ENCODE measurements at places on chromosomes 5 and 9. TPM values are rescaled to one million over a fixed set of nuclear protein-coding genes. Genes with fewer than 3 reads are reported as not detected.
A peak's percentile ranks its signal among the peaks of the same experiment; 100 is the strongest.

DNA sequence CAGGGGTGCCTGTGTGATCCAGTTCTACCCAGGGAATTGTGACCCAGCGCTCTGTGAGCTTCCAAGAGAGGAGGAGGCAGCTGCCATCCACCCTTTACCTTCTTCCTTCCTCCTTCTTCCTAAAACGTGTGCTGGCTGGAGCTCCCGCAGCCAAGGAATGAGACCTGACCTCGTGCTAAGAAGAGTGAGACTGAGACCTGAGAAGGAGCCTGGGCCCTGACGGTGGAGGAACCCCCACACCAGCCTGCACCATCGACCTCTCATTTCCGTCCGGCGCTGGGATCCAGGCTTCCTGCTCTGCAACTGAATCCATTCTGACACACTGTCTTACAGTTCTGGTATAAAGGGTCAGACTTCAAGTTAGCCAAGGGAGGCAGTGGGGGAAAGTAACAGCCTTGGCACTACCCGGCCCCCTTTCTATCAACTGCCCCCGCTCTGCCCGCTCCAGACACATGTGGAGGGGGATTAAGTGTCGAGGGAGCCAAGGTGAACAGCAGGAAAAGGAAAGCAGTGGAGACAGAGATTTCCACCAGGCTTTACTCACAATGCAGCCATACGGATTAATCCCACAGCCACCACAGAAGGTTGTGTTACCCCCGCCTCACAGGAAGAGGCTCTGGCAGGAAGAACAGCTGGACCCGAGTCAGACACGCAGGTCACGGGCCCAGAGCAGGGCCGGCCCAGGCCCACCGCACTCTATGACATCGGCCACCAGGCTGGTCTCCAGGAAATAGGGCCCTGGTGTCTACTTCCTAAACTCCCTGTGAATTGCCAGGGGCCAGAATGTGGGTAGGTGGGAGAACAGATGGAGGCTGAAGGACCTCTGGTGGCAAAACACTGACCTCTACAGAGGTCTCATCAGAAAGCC lies 15.8 kb downstream of the MGAT1 start:
- no peak overlapping the region for H3K27ac ChIP-seq
- H3K4me1 ChIP-seq = no peaks in the 10 kb centered on the region
- H3K4me3 ChIP-seq = no peak overlapping the region
- no peak for DNase-seq
- H3K36me3 ChIP-seq = peaks cover 28% of the 10 kb centered on the region

DNA sequence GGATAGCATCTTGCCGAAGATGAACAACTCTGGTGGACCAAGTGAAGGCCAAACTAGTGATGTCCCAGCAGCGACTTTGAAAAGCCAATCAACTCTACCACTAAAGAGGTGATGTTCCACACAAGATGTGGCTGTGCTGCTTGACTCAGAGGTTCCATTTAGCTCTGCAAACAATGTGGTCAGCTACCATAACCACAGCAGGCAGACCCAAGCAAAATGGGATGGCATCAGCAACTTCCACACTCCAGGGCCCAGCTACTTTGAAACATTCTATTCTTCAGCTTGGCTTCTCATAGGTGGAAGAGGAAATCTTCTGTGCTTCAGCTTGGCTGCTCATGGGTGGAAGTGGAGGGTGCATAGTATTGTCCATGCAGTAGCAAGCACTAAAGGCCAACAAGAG lies 70.5 kb downstream of the IRX2 start:
- no peaks in the 10 kb centered on the region for H3K36me3 ChIP-seq
- DNase-seq = no peak
- no peaks in the 10 kb centered on the region for H3K27me3 ChIP-seq
- H3K4me1 ChIP-seq = no peaks in the 10 kb centered on the region
- no peak overlapping the region for H3K4me3 ChIP-seq

- H3K36me3 ChIP-seq = no peaks in the 10 kb centered on the region
- DNase-seq = no peak
- H3K27ac ChIP-seq = no peak overlapping the region
- H3K27me3 ChIP-seq = peaks cover 2% of the 10 kb centered on the region
- H3K4me3 ChIP-seq = no peak overlapping the region
Measured at GRCh38 chr5:115718927-115719326, 93.1 kb upstream of the TMED7 start.

- DNase-seq = no peak
- H3K4me3 ChIP-seq = no peak overlapping the region
- H3K27me3 ChIP-seq = no peaks in the 10 kb centered on the region
- H3K4me1 ChIP-seq = peaks cover 2% of the 10 kb centered on the region
- no peak overlapping the region for H3K27ac ChIP-seq
Measured at GRCh38 chr5:116370149-116370548, 204.5 kb downstream of the SEMA6A start.

DNA sequence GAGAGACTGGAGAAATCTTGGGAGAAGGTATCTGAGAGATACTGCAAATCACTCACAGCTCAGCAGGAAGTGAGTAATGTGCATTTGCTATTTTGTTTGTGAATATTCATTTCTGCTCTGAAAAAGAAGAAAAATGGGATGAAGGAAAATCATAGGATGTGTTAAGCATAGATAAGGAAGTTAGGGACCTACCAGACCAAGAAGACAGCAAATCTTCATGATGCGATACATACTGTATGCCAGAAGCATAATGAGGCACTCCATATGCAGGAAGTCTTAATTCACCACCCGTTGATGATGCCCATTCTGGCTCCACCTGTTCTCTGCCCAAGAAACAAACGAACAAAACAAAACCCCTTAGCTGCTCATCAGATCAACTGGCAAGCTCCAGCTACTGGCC lies 6.1 kb upstream of the DAPK1 start:
- peaks cover 7% of the 10 kb centered on the region for H3K27me3 ChIP-seq
- no peaks in the 10 kb centered on the region for H3K4me1 ChIP-seq
- DNase-seq = no peak
- no peaks in the 10 kb centered on the region for H3K36me3 ChIP-seq

DNA sequence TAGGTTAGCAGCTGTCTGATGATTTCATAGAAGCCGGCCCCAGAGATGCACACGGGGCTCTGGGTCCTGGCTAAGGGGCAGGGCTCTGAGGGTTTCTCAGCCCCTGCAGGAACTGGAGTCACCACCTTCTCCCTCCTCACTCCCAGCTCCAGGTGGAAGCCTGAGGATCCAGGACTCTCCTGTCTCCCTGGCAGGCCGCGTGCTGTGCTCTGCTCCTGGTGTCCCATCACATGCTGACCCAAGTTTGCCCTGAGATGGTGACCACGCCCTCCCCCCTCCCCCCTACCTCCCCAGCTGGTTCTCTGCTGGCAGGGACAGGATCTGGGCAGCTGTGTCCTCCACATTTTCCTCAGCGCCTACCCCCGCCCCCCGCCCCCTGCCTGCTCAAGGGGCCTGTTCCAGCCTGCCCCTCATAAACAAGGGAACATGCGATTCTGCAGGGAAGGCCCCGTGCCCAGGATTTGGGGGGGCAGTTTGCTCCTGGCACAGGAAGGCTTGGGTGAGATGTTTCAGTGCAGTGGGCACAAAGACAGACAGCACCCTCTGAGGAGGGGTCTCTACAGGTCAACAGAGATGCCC lies 87.4 kb downstream of the PSD2 start:
- no peak overlapping the region for H3K27ac ChIP-seq
- H3K4me3 ChIP-seq = no peak overlapping the region
- DNase-seq = no peak
- no peaks in the 10 kb centered on the region for H3K27me3 ChIP-seq
- H3K36me3 ChIP-seq = no peaks in the 10 kb centered on the region
- no peaks in the 10 kb centered on the region for H3K4me1 ChIP-seq

DNA sequence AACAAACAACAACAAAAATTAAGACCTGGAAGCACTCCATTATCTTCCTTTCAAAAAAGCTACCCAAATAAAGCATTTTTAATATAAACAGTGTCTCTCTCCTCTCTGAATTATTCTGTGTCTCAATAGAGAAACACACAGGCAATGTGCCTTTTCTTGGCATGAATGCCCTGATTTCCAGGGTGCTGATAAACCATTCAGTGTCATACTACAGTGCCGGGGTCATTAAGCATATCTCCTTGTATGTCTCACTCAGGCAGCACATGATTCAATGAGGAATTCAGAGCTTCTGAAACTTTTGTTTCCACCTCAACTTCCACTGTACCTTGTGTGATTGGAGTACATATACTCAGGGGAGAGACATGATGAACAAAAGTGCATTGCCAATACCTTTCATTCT lies 294.0 kb upstream of the SLC24A2 start:
- no peak overlapping the region for H3K27ac ChIP-seq
- H3K4me1 ChIP-seq = no peaks in the 10 kb centered on the region
- no peaks in the 10 kb centered on the region for H3K27me3 ChIP-seq
- H3K36me3 ChIP-seq = no peaks in the 10 kb centered on the region

GRCh38 chr9:6188466-6188865 lies 27.1 kb upstream of the IL33 start:
- H3K4me3 ChIP-seq = no peak overlapping the region
- DNase-seq = no peak
- no peaks in the 10 kb centered on the region for H3K4me1 ChIP-seq
- H3K27ac ChIP-seq = no peak overlapping the region

- no peak overlapping the region for H3K4me3 ChIP-seq
- no peak for DNase-seq
- H3K4me1 ChIP-seq = no peaks in the 10 kb centered on the region
- H3K27ac ChIP-seq = no peak overlapping the region
- no peaks in the 10 kb centered on the region for H3K27me3 ChIP-seq
- H3K36me3 ChIP-seq = no peaks in the 10 kb centered on the region
Measured at GRCh38 chr5:171895081-171895480, 109.5 kb downstream of the SMIM23 start.

GRCh38 chr5:169762338-169763095 lies 125.4 kb downstream of the DOCK2 start:
- no peak for DNase-seq
- no peaks in the 10 kb centered on the region for H3K4me1 ChIP-seq
- H3K27me3 ChIP-seq = no peaks in the 10 kb centered on the region
- no peak overlapping the region for H3K4me3 ChIP-seq

DNA sequence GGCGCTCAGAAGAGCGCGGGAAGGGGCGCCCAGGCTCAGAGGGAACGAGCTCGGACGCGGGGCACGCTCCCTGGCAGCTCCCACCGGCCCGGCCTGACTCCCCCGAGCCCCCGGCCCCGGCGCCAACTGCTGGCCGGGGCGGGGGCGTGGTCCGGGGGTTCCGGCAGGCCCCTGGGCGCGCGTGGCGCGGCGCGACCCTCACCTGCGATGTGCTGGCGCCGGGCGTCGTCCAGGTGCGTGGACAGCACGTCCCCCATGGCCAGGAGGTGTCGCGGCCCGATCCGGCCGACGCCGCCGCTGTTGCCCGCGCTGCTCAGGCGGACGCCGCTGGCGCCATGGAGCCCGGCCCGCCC lies 43.5 kb upstream of the STXBP1 start:
- H3K27me3 ChIP-seq = no peaks in the 10 kb centered on the region
- peak overlapping the region; percentile 38 for H3K4me3 ChIP-seq
- no peak for DNase-seq
- H3K4me1 ChIP-seq = peaks cover 37% of the 10 kb centered on the region
- H3K27ac ChIP-seq = no peak overlapping the region
- H3K36me3 ChIP-seq = no peaks in the 10 kb centered on the region

- no peak for DNase-seq
- no peaks in the 10 kb centered on the region for H3K36me3 ChIP-seq
- no peak overlapping the region for H3K27ac ChIP-seq
- no peak overlapping the region for H3K4me3 ChIP-seq
Measured at GRCh38 chr9:129656795-129657390, 8.6 kb upstream of the PRRX2 start.

DNA sequence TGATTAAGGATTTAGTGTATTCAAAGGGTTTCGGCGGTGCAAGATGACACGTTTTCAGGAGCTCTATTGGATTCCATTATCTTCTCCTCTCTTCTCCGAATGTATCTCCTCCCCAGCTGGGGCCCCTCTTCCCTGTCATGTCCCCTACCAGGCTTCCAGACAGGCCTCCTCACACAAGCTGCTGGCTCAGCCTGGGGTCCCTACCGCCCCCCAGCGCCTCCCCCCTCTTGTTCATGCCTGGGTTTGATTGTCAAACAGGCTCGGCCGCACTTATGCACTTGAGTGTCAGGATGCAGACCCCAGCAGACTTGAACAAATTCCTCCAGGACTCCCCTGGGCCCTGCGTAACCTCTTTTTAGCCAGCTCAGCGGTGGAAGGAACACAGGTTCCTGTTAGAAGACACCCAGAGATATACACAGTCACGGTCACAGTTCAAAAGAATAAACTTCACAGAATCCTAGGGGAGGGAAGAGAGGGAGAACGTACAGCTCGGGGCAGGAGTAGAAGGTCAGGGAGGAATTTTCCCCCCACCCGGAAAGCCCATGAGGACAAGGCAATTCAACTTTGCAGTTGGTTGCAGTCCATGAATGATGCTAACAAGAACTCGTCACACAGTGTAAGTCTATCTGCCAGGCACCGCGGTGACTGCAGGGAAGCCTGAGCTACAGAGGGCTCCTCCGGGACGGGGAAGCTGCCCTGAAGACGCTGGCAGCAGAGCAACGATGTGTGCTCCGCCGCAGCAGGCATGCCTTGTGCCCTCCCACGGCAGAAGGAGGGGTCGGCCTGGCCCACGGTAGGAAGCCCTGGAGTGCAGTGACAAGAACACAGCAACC lies 560.0 kb downstream of the BNC2 start:
- no peak overlapping the region for H3K27ac ChIP-seq
- H3K36me3 ChIP-seq = no peaks in the 10 kb centered on the region
- DNase-seq = no peak
- H3K4me3 ChIP-seq = no peak overlapping the region
- H3K4me1 ChIP-seq = no peaks in the 10 kb centered on the region
- H3K27me3 ChIP-seq = no peaks in the 10 kb centered on the region

DNA sequence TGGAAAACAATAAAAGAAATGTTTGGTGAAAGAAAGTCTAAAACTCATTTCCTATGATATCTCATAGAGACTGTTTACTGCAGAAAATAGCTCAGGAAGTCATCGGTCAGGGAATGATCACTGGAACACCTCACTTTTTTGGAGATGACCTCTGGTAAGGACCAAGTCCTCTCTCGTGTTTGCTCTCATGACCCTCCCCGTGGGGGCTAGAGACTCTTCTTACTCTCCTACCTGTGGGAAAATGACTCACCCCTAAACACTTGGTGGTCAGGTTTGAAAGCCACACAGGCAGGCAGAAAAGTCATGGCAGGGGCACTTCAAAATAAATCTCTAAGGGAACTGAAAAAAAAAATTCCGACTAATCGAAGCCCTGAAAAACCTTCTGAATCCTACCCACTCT lies 48.2 kb downstream of the FAM240B start:
- H3K4me1 ChIP-seq = no peaks in the 10 kb centered on the region
- no peaks in the 10 kb centered on the region for H3K36me3 ChIP-seq
- DNase-seq = no peak
- peaks cover 5% of the 10 kb centered on the region for H3K27me3 ChIP-seq

- no peak for DNase-seq
- H3K27ac ChIP-seq = no peak overlapping the region
- H3K4me3 ChIP-seq = no peak overlapping the region
Measured at GRCh38 chr9:13904311-13904710, 409.6 kb downstream of the NFIB start.

GRCh38 chr9:91086657-91087461 lies 274.9 kb downstream of the AUH start:
- no peak for DNase-seq
- no peaks in the 10 kb centered on the region for H3K36me3 ChIP-seq
- H3K27ac ChIP-seq = no peak overlapping the region
- H3K4me1 ChIP-seq = no peaks in the 10 kb centered on the region
- H3K27me3 ChIP-seq = no peaks in the 10 kb centered on the region

- no peaks in the 10 kb centered on the region for H3K27me3 ChIP-seq
- no peaks in the 10 kb centered on the region for H3K36me3 ChIP-seq
- DNase-seq = no peak
- no peaks in the 10 kb centered on the region for H3K4me1 ChIP-seq
Measured at GRCh38 chr9:88478246-88478645, 56.7 kb upstream of the NXNL2 start.

The EIF4E1B gene
- total RNA-seq = not detected

The SLC34A3 gene
- not detected for total RNA-seq

The PCDH12 gene
- total RNA-seq = not detected

The MAML1 gene
- total RNA-seq = 50.6 TPM

The SPINK1 gene
- not detected for total RNA-seq

The SARDH gene
- total RNA-seq = 23.8 TPM

The FOXD4L3 gene
- total RNA-seq = not detected

The PTCD2 gene
- 5.9 TPM for total RNA-seq

The SPAAR gene
- total RNA-seq = not detected

The WNT8A gene
- not detected for total RNA-seq
